Calu3 (cell line): ENCODE measurements at places on chromosomes 7 and 10.

DNA sequence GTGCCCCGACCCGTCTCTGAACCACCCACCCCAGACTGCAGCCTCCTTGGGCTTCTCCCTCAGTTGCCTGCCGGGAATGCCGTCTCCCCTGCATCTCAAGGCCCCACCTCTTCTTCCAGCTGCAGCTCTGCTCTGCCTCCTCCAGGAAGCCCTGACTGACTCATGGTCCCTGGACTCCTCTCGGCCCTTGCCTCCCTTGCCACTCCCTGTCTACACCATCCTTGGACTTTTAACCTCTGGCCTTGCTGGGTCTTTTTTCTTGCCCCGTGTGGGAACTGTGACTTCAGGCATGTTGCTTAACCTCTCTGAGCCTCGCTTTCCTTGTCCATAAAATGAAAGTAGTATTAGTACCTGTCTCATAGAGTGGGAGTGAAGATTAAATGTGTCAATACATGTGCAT is 56.3 kb downstream of the C10orf105 start:
- peak; percentile 20 for DNase-seq

GRCh38 chr7:97601931-97602457 is 129.9 kb upstream of the TAC1 start:
- DNase-seq: no peak

DNA sequence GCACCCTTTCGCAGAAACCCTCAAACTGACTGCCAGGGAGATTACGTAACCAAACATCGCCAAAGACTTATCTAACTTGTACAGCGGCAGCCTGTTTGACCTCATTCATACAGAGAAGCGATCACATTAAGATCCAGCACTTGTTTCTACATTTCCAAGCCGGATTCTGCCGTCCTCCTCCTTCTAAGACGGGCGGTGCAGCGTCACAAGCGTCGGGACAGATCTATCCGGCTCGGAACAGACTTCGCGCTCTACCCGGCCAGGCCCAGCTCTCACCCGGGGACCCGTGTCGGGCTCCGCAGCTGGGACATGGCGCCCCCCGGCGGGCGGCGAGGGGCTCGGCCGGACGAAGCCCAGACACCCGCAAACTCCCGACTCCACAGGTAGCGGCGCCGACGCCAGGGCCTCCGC is 373 bp downstream of the H2AZ2 start:
- DNase-seq: peak; percentile 96

- no peak for DNase-seq
These were observed 209.3 kb downstream of the SDK1 start for GRCh38 chr7:3510101-3511020.

DNA sequence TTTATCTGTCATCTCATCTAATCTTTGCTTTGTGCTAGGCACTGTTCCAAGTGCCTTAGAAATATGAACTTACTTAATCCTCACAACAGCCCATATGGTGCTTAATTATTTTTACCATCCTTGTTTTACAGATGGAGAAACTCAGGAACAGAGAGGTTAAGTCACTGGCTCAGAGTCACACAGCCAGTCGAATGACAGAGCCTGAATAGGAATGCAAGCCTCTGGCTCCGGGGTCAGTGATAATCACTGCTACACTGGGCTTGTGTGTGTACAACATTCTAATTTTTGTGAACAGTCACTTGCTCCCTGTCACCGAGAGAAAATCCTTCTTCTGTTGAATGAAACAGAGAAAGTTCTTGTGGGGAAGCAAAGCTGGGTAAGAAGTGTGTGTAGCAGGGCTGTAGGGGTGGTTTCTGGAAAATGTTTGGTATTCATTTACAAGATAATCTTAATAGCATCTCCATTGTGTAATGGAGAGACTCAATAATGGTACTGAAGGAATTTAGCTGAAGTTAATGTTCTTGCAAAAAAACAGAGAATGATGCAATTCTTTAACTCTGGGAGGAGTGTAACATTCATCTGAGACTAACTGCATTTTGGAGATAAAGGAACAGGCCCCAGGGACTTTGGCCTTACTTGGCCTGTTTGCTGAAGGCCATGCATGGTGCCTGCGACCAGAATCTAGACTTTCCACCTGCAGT is 290.6 kb downstream of the FRMD4A start:
- DNase-seq: no peak

DNA sequence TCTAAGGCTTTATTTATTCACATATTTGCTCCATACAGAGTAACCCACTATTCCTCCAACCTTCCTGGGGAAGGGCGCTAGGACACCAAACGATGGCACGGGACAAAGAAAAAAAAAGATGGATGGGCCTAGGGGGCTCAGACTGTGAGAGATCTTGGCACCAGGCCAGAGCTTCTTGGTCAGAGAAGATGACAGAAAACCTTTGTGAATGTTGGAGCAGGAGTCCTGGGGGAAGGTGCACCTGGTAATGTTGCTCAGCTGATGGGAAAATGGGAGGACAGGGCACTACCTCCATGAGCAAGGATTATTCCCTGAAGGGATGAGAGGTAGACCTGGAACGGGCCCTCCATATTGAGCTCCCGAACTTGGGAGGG is 1.4 kb upstream of the SH3PXD2A start:
- DNase-seq: no peak

GRCh38 chr10:125102246-125102645 is 58.1 kb downstream of the CTBP2 start:
- peak; percentile 39 for DNase-seq

- DNase-seq: no peak
These were observed 45.1 kb upstream of the PRKG1 start for GRCh38 chr10:51029172-51029641.

DNA sequence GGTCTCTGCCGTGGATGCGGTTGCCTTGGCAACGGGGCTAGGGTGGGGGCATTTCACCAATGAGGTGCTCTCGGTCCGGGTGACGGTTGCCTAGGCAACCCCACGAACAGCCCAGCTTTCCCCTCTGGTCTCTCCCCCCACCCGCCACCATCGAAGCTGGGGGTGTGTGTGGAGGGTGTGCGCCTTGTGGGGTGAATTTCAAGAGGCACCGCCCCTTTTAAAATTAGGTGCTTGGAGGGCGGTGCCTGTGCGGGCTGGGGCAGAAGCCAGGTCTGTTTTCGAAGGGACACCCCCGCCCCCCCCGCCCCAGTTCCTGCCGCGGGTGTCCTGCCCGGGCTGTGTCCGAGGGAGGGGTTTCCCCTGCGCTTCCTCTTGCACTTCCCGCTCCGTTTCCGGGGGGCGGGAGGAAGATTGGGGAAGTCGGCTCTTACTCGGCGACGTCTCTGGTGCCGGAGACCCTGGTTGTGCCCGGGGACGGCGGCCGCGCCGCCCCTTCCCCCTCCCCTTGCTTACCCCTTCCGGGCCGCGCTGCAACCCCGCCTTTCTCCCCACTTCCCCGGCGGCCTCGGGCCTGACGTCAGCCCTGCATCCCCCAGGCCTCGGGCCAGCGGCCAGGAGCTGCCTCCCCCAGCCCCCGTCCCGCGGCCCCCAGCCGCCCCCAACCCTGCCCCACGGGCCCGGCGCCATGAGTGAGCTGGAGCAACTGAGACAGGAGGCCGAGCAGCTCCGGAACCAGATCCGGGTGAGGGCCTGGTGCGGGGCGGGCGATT is 2.2 kb downstream of the GNB2 start:
- DNase-seq: peak; percentile 33

GRCh38 chr7:135330088-135330487 is 96.5 kb downstream of the STRA8 start:
- DNase-seq: no peak

DNA sequence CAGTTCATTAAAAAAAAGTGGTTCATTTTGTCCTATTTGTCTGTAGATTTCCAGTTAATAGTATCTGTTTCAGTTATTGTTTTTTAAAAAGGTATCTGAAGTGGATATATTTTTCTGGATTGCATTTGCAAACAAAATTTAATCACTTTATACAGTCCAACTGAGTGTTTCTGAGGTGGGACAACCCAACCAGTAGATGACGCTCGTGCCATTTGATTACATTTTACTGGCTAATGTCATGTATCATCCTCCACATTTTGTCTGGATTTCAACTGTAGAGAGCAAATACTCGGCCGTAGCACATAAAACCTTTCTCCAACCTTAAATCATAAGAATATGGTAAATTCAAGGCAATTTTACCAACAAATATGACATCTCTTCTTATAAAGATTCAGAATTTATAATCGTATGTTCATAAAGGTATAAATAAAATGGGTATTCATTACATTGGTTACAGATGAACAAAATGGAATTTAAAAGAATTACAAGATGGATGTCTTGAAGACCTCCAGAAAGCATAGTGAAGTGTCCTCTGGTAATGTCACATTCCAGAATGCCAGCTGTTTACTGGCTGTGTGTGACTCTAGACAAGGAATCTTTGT is 789.0 kb downstream of the PHTF2 start:
- DNase-seq: peak; percentile 48

DNA sequence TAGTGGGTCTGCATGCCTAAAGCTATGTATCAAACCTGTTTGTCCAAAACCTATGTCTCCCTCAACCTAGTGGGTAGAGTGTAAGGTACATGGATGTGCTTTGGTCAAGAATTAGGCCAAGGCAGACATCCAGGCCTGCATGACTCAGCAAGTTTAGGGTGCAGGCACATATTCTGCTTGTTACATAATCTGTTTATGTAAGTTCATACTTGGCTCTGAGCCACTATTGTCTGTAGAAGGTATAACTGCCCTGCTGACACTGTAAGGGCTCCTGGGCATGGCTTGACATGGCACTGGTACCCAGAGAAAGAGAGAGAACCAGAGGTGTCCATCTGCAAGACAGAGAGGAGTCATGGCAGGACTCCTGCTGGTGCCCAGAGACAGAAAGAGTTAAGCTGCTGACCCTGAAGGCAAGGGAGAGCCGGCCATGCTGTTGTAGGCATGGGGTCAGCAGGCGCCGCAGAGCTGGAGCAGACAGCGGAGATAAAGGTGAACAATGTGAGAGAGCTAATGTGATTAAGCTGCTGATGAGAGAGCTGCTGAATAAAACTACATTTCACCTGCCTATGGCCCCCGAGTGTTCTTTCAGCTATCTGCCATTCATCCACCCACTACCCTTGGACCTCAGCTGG is 118.5 kb upstream of the TMEM106B start:
- DNase-seq: no peak

DNA sequence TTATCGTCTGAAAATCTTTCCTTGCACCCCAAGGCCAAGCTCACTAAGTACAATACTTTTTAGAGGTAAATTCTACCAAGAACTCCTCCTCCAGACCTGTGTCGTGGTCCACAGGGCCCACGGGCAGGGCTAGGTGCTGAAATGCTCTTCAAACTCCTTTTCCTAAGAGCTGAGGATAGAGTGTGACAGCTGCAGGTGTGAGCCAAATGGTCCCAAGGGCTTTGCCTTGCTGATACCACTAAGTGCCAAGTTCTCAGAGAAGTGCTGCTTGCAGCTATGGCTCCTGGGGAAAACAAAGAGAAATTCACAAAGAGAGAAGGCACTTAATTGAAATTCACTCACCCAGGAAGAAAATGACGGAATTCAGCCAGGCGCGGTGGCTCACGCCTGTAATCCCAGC is 868.9 kb upstream of the AUTS2 start:
- no peak for DNase-seq

- no peak for DNase-seq
These were observed 31.9 kb downstream of the CPED1 start for GRCh38 chr7:121020249-121020988.
